Jurkat, Clone E6-1 (cell line): ENCODE measurements at places on chromosomes 13 and 19.

DNA sequence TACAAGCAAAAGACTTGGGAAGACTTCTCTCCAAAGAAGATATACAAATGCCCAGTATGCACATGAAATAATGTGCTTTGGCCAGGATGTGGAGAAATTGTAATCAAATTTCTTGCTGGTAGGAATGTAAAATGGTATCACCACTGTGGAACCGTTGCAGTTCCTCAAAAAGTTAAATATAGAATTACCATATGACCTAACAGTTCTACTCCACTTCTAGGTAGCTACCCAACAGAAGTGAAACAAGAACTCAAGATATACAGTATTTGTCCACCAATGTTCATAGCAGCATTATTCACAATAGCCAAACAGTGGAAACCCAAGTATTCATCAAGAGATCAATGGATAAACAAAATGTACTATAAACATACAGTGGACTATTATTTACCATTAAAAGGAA lies 95.0 kb upstream of the KLF5 start:
- DNase-seq, result no peak

DNA sequence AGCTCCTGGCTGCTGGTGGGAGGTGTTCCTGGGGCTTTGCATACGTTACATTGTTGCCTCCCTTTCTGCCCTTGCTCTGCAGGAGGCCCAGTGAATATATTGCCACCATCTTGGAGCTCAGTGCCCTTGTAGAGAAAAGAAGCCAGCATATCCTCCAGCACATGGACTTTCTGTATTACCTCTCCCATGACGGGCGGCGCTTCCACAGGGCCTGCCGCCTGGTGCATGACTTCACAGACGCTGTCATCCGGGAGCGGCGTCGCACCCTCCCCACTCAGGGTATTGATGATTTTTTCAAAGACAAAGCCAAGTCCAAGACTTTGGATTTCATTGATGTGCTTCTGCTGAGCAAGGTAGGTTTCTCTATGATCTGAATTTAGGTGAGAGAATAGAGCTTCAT lies 10.5 kb downstream of the CYP4F12 start:
- no peak for DNase-seq

GRCh38 chr13:104750377-104750776 lies 1684.2 kb upstream of the SLC10A2 start:
- DNase-seq, result no peak

GRCh38 chr19:39525205-39525604 lies 7.4 kb downstream of the EID2B start:
- no peak for DNase-seq

- DNase-seq, result no peak
These were observed 31.9 kb downstream of the KPNA3 start for GRCh38 chr13:49760558-49760957.

DNA sequence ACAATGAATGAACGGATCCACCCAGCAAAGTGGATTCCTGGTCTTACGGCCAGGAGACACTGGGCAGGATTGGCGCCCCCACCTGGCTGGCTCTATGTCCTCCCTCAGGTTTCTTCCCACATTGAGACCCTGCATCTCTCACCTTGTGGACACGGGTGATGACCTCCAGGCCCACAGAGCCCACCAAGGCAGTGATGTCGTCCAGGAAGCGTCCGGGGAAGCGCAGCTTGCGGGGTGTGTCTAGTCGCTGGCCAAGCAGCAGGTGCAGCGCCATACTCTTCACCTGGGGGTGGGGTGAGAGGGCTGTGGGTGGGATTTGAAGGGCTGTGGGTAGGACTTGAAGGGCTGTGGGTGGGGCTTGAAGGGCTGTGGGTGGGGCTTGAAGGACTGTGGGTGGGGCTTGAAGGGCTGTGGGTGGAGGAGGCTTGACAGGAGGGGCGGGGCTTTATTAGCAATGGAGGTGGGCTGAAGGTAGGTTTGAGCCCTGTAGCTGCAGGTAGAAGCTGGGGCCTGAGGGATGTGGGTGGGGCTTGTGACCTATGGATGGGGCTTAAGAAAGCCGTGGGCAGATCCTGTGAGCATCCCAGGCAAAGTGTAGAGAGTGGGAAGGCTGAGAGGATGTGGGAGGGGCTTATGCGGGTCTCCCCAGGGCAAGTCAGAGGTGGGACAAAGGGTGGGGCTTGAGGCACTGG lies 12.1 kb upstream of the ANGPTL8 start:
- no peak for DNase-seq

DNA sequence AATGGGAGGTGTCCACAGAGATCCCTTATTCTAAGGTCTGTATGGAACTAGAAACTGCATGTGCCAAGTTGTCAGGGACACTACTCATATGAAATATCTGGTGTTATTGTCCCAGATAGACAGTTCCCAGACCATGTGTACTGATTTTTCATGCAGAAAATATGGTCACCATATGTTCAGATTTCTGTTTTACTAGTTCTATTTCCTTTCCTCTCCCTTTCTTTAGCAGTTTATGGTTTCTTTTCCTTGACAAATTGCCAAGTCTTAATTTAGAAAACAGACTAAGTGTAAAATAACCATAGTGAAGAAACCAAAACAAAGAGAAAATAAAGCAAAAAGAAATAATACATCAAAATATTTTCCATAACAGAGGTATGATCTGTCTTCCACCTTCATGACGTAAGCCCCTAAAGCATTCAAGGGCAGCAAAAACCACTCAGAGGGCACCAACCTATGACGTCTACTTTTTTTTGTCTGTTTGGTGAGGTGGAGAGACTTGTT lies 248.5 kb downstream of the KCTD12 start:
- no peak for DNase-seq

- no peak for DNase-seq
These were observed 6.5 kb downstream of the MAB21L1 start for GRCh38 chr13:35469806-35470525.

GRCh38 chr19:19348266-19348665 lies 27.6 kb downstream of the MAU2 start:
- no peak for DNase-seq
